Cerebellum (tissue), 4 donors: ENCODE measurements at places on chromosomes 3 and 15. TPM values are rescaled to one million over a fixed set of nuclear protein-coding genes. Genes with fewer than 3 reads are reported as not detected.

Gene PYGO1
- total RNA-seq = 55.6 TPM

Gene VILL
- total RNA-seq = 8.6 TPM

Gene BDH1
- total RNA-seq = 15.3 TPM

Gene GREM1
- 0.54 TPM for total RNA-seq

Gene CNTN6
- total RNA-seq = 24.1 TPM

Gene LCTL
- not detected for total RNA-seq

Gene KNG1
- total RNA-seq = not detected

Gene PDE8A
- 33.1 TPM for total RNA-seq

Gene GRIP2
- total RNA-seq = 4.2 TPM

Gene DNASE1L3
- 0.54 TPM for total RNA-seq

Gene CIB2
- total RNA-seq = 18.0 TPM
